ENCODE measurements at places on chromosomes 1 and 21.

DNA sequence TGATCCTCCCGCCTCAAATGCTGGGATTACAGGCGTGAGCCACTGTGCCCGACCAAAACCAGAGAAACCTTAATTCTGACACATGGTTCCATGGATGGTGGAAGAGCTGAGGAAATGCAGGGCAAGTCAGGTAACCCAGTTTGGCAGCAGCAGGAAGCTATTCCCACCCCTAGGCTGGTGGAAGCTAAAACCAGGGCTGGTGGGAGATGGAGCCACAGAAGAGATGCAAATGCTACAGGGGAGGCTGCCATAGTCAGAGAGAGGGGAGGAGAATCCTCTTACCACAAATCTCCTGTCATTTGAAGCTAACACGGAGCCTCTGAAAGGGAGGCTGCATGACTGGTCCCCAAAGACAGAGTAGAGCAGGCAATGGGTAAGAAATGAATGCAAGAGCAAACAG is 4.1 kb upstream of the CDC42BPA start:
- DNase-seq = no peak

- DNase-seq = no peak
Measured at GRCh38 chr1:99527078-99527477, 118.8 kb upstream of the PALMD start.

GRCh38 chr21:44582055-44582454 is 1.7 kb upstream of the KRTAP10-5 start:
- DNase-seq = no peak

GRCh38 chr1:24554714-24555113 is 1.2 kb upstream of the NCMAP start:
- DNase-seq = no peak

- DNase-seq = no peak
Measured at GRCh38 chr21:33021667-33022066, 4.1 kb upstream of the OLIG2 start.

DNA sequence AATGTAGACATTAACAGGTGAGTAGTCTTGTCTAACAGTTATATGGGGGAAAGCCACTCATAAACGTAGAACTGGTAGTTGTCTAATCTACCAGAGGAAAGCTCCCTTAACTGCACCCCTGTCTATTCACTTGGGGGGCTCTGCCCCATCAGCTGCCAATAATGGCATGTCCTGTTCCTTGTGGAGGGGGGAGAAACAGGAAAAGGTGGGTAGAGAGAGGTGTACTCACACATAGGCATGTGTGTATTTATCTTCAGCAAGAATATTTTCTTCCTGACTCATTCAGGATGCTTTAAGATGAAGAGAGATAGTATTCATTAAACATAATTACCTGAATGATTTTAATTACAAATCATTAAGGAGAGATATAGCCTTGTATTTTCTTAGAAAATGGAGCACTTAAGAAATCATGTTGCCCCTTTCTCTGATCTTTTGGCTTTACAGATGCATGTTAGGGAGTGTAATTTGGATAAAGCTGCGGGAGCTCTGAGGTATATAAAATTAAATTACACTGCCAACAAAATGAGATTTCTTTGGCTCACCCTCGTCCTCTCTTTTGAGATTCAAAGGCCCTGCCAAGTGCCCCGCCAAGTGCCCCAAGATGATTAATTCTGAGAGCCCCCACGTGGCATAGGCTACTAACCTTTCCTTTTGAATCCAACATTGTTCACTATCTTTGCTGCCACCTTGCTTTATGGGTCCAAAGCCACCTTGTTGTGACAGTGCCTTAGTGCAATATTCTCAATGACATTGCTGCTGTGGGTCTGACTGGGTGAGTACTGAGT is 286.3 kb upstream of the LYPLAL1 start:
- DNase-seq = no peak

- DNase-seq = peak; percentile 49
Measured at GRCh38 chr1:11967028-11967547, 13.2 kb upstream of the MFN2 start.

- no peak for DNase-seq
Measured at GRCh38 chr1:8590721-8591351, 226.6 kb downstream of the RERE start.

DNA sequence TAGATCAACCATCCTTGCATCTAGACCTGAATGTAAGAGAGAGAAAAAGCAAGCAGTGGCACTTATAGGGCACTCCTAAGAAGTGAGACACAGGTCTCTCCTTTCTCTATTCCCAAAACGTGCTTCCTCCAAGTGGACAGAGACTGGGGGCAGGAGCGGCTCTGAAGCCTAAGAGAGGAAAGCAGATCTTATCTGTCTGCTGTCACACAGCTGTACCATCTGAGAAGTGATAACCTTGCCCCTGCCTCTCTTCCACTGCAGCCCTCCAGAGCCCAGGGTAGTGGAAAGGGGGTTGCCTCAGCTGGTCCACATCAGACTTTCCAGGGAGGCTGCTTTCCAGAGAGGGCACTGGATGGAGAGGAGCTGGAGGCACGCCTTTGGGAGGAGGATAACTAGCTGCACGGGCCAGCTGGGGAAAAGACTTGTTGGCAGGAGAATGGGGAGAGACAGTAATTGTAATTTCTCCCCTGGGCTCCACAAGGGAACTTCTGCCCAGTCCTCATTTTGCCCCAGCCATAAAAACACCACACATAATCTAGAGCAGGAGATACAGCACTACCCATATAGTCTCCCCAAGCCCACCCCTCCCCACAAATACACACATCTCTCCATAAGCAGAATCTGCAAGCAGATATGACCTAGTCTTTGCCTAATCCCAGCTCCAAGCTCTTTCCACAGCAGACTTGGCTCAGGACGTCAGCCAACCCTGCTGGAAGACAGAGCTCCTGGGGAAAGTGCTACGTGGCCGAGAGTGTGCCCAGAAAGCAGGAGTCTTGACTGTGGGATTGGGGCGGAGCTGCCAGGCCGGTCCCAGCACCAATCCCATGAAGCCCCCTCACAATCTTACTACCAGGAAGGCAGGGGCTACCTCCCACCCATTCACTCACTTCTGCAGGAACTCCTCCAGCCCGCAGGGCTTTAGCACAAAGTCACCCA is 31.2 kb downstream of the PIK3C2B start:
- DNase-seq = no peak

GRCh38 chr1:114345930-114346479 is 165.0 kb downstream of the TRIM33 start:
- no peak for DNase-seq

DNA sequence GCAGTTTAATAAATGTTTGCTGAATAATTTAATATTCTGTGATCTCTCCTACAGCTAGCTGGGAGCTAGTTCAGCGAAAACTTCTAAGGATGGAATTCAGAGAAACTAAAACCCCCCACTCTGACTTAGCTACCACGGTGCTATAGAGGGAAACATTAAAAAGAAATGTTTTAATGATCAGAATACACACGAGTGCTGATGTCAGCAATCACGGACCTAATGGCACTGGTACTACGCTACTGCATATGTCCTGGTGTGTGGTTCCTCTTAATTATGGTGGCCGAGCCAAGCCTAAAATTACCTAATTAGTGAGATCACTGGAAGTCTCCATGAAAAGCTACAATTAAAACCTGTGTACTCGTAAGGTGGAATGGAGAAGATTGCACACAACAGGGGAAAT is 23.9 kb upstream of the LSM10 start:
- DNase-seq = no peak

- DNase-seq = no peak
Measured at GRCh38 chr1:36142121-36142520, 7.2 kb downstream of the TRAPPC3 start.

DNA sequence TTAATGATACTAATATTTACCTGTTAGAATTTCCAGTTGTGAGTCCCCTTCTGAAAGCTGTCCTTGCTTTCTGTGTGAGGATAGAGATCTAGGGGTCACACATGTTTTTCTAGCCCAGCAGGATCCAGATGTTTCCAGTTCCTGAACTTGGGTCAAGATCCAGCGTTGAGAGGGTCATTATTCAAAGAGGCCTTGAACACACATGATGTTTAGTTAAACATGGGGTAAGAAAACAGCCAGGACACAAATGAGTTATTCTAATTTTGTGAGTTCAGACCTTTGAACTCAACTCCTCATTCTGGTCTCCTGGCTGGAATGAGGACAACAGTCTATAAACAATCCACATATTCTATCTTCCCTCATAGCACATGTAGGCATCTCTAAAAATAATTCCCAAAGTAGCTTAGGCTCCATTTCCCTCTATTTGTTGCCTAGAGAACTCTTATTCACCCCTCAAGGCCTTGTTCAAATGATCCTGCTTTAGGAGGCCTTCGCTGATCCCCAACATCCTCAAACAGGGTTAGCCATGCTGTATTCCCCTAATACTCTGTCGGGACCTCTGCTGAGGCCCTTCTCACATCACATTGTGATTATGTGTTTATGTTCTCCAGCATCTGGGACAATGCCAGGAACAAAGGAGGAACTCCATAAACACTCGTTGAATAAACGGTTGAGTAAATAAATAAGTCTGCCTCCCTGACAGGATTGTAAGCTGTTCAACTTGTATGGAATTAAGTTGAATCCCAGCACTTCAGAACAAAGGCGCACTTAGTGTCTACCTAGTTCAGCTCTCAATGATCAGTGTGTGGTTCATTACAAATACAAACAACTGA is 15.0 kb upstream of the KCNN3 start:
- DNase-seq = no peak

GRCh38 chr1:229396585-229397206 is 37.2 kb downstream of the ACTA1 start:
- no peak for DNase-seq

GRCh38 chr1:214850432-214851050 is 232.0 kb upstream of the KCNK2 start:
- DNase-seq = no peak

- DNase-seq = no peak
Measured at GRCh38 chr1:74083128-74083527, 114.8 kb downstream of the LRRIQ3 start.

DNA sequence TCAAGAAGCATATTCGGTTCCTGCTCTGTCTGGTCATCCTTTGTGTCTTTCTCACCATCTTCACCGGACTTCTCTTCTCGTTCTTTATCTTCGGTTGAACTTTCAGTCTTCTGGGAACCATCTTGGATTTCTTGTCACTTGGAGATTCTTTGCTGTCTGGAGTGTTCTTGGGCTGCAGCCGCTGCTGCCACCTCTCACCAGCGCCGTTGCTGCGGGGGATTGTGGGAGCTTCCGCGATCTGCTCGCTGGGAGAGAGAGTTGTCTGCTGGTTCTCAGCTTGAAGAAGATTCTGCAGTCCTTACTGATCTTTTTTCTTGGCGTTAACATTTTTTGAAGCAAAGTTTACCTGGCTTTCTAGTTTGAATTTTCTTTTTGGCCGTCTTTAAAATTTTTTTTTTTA is 1165.2 kb upstream of the PRMT6 start:
- no peak for DNase-seq

GRCh38 chr1:178724728-178725465 is at the start of gene RALGPS2:
Gene RALGPS2 (plus strand): TSS chr1:178725244. CDS start chr1:178776765, 51,521 bp downstream.
- peak; percentile 52 for DNase-seq

DNA sequence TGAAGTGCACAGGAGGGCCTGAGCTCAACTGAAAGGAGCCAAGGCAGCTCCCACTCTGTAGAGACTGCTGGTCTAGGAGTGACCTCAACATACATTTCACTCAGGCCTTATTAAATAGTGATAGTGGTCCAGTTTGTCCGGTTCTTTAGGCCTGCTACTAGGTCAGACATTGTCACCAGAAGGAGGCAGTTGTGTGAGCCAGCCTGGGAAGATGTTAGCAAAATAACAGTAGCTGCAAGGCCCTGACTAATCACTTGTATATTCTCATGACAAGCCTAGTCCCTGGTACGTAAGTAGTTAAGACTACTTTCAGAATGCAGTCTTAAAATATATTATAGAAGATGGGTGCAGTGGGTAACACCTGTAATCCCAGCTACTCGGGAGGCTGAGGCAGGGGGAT is 264.0 kb upstream of the CAMK1G start:
- no peak for DNase-seq

GRCh38 chr1:235968831-235969230 is 96.1 kb downstream of the NID1 start:
- DNase-seq = no peak

- DNase-seq = no peak
Measured at GRCh38 chr1:61116421-61116820, 34.1 kb downstream of the NFIA start.

DNA sequence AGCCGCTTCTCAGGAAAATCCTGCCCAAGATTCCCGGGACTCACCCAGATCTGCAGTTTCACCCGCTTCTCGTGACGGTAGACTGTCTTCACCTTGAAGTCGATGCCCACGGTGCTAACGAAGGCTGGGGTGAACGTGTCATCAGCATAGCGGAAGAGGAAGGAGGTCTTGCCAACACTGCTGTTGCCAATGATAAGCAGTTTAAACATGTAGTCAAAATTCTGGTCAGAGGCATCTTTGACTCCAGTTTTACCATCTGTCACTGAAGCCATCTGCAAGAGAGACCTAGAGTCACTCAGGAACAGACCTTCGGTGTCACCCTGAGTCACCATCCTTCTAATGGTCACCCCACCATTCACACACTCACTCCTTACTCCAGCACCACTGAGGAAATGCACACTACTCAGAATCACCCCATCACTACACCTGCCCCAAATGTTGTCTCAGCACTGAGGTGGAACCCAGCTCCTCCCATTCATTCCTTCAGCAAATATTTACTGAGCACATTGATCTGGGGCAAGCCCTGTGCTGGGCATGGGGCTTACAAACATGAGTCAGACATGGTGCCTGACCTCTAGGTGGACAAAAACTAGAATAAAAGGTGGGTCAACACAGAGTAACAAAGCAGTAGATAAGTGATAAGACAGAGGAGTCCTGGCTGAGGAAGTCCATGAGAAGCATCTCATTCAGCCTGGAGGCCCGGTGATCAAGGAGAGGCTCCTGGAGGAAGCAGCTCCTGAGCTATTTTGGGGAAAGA is 13.5 kb downstream of the RAB3B start:
- no peak for DNase-seq

- DNase-seq = no peak
Measured at GRCh38 chr1:110875216-110875731, 2.3 kb downstream of the CD53 start.
